CD4-positive, alpha-beta T cell treated with Interleukin-4 for 4 hours (primary cell): ENCODE measurements at places on chromosomes 2 and 18.

DNA sequence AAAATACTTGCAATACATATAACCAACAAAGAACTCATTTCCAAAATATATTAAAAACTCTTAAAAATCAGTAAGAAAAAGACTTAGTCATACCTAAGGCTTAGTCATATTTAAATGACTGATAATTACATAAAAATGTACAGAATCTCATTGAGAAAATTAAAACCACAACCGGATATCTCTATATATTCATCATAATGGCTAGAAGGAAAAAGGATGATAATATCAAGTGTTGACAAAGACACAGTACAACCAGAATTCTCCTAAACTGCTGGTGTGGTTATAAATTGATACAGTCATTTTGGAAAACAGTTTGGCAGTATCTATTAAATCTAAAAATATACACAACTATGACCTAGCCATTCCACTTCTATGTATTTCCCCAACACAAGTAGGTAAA lies 27.1 kb upstream of the IHH start:
- DNase-seq: no peak

- no peak for DNase-seq
These were observed 283.1 kb downstream of the CPS1 start for GRCh38 chr2:210839450-210839849.

GRCh38 chr2:239329972-239330572 lies 70.7 kb downstream of the HDAC4 start:
- DNase-seq: no peak

DNA sequence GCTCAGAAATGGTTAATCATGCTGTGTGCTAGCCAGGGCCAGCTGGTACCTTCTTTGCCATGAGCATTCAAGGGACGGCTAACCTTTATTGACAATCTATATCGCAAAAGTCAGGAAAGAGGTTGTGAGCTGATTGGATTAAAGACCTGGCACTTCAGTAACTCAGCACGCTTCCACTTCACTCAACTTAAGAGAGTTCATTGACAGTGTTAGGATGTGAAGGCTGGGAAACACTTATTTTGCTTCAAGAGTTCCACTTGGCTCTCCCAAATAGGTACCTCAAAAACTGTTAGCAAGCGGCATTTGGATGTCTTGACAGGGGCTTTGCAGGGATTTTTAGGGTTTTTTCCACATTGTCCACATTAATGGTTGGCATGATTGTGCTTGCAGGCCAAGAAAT lies 25.1 kb upstream of the TXNDC2 start:
- DNase-seq: no peak

- DNase-seq: no peak
These were observed 113.1 kb upstream of the SRD5A2 start for GRCh38 chr2:31693882-31694281.

GRCh38 chr2:26982102-26982742 lies 11.8 kb downstream of the MAPRE3 start:
- DNase-seq: no peak

DNA sequence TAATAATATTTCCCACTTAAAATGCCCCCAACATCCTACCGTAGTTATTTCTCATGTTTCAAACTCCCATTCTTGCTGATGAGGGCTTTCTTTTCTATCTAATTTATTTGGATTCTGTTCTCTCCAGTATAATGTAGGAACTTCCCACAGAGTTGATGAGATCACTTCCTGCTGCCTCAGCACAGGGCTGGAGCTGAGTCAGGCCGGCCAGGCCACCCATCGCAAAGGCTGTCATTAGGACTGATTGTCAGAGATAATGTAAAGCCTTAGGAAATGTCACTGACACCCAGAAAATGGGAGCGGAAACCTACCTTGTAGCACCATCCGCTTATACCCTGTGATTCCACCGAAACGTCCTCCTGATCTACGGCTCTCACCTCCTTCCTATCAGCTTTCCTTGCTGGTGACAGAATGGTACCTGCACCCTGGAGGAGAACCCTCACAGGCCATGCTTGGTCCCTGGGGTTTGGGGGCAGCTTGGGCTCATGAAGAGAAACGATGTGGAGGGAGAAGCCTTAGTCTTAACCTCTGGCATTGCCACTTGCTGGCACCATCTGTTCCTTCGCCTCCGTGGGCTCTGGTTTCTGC lies 672.8 kb upstream of the ID2 start:
- DNase-seq: no peak

- DNase-seq: no peak
These were observed 56.0 kb downstream of the DCDC2C start for GRCh38 chr2:3759331-3759730.

GRCh38 chr2:48707466-48707865 lies 48.1 kb downstream of the LHCGR start:
- DNase-seq: no peak

DNA sequence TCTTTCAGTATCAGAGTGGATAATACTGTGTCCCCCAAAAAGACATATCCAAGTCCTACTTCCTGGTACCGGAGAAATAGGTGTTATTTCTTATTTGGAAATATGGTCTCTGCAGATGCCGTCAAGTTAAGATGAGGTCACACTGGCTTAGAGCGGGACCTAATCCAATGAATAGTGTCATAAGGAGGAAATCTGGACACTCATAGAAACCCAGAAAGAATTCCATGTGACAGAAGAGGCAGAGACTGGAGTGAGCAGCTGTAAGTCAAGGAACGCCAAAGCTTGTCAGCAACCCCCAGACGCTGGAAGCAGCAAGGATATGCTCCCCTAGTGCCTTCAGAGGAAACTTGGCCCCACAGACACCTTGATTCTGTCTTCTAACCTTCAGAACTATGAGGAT lies 69.8 kb downstream of the CCBE1 start:
- DNase-seq: no peak

DNA sequence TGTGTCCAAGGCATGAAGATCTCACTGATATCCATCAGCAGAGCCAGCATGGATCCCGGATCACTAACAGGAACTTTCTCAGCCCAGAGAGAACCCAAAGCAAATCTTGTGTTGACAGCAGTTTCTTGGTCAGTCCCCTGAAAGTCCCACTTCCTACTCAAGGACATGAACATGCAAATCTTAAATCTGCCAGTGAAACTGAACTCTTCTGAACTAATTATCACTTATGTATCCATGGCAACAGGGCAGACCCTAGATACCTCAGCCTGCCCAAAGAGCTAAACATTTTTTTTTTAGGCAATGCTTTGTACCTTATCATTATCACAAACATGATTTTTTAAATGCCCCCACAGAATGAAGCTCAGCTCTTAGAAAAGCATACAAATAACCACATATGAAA lies 127.8 kb upstream of the DDX18 start:
- DNase-seq: no peak

- no peak for DNase-seq
These were observed 102.2 kb downstream of the INSIG2 start for GRCh38 chr2:118190474-118190873.

- no peak for DNase-seq
These were observed 925.7 kb downstream of the EPHA4 start for GRCh38 chr2:220646424-220646823.

GRCh38 chr2:32932825-32933755 lies 13.7 kb upstream of the LTBP1 start:
- no peak for DNase-seq

DNA sequence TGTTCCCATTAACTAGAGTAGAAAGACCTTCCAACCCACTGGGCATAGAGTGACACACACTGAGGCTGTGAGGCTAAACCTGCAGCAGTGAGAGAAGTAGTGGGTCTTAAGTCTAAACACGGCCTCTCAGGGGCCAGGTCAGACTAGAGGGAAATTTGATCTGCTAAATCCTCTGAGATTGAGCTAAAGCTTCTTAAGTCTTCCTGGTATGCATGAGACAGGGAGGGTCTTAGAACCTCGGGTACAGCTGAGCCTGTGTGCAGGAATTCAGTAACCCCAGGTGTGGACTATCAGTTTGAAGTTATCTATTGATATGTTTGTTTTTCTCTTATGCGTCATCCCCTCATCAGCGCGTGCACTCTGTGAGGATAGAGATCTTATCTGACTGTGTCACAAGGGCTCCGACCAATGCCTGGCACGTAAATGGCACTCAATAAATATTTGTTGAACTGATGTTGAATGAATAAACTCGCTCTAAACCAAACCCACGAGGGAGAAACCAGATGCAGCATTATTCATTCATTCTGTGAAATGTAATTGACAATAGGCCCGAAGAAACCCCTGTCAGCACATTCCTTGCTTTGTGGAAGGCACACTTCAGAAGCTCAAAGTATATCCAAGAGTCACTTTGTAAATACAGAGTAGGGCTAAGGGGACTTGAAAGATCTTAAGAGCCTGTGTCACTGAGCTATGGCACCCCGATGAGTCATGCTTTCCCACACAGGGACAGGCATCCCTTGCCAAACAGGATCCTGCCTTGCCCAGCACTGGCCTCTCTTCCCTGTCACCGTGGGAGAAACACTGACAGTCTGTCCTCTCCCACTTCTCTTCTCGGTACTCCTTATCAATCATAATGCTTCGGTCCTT lies 21.7 kb upstream of the RAB10 start:
- no peak for DNase-seq

GRCh38 chr2:43116988-43117387 lies 109.4 kb downstream of the ZFP36L2 start:
- no peak for DNase-seq

- peak; percentile 59 for DNase-seq
These were observed 53.9 kb downstream of the PRKRA start for GRCh38 chr2:178397002-178397605.

GRCh38 chr2:144937910-144938709 lies 418.2 kb upstream of the ZEB2 start:
- no peak for DNase-seq

DNA sequence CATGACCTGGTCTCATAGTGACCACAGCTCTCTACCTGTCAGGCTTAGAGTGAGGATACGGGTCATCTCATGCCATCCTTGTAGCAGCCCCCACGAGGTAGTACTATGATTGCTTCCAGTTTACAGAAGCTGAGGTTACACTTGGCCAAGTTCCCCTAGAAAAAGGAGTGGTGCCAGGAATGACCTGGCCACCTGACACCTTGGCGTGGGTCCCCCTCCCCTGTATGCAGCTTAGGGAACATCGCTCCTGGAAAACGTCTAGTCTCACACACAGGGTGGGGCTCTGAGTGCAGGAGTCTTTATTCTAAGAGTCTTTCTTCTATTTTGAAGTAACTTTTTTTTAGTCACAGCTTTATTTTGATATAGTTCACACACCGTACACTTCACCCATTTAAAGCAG lies 14.8 kb downstream of the NPPC start:
- DNase-seq: no peak

GRCh38 chr2:16333681-16334080 lies 332.0 kb downstream of the CYRIA start:
- no peak for DNase-seq

DNA sequence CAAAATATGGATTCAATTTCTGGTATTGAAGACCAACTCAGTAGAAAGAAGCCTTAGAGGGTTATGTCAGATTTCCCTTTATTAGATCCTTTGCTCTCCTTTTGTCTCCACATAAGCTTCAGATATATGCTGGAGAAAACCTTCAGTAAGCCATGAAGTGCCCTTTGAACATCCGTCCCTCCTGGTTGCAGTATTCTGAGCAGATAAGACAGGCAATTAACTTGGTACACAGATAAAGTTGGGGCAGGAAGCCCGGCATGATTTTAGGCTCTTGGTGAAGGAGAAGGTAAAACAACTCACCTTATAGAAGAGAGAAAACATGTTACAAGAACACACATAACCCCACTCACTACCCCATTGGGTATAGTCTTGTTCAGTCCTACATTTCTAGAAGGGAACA lies 76.4 kb downstream of the SRD5A2 start:
- DNase-seq: no peak

GRCh38 chr2:133444465-133444864 lies 123.8 kb downstream of the NCKAP5 start:
- DNase-seq: no peak

DNA sequence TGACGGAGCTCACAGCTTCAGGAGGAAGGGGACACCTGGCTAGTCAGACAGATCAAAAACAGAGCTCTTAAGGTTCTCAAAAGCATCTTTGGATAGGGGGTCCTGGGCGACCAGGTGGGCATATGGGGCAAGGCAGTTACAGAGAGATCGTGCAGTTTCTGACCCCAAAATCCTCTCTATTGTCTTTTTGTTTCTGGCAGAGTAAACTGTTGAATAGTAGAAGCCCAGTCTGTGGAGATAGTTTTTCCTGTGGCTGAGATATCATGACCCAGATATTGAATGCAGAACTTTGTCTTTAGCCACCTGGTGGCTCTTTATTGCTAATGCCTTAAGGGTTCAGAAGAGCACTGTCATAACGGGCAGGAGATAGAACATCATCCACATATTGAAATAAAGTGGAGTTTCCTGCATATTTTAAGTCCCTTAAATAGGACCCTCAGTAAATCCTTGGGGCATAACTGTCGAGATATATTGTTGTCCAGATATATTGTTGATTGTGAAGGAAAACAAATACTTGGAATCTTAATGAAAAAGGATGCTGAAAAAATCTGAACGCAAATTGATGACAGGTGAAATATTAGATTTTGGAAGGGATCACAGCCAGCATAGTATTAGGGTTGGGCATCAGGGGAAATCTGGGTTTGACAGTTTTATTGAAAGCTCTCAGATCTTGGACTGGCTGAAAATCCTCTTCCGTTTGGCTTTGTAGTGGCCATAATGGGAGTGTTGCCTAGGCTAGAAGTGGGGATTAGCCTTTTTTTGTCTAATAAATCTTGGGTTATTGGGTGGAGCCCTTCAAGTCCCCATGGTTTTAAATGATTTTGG lies 14.1 kb upstream of the ZDBF2 start:
- no peak for DNase-seq

DNA sequence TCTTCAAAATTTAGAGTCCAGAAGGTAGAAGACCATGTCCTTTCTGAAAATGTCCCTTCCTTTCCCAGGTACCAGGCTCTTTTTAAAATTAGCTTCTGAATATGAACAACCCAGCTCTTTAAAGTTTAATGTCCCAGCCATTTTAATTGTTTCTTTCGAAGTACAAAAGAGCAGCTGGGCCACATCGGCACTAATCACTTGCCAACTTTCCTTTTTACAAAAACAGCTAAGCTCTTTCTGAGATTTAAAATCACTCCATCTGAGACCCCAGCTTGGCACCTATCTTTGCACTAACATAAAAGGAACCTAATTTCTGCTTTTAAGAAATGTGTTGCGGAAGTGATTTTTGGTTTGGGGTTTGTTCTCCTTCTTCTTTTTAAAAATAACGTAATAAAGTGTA lies 2.6 kb downstream of the BOD1L2 start:
- DNase-seq: no peak

DNA sequence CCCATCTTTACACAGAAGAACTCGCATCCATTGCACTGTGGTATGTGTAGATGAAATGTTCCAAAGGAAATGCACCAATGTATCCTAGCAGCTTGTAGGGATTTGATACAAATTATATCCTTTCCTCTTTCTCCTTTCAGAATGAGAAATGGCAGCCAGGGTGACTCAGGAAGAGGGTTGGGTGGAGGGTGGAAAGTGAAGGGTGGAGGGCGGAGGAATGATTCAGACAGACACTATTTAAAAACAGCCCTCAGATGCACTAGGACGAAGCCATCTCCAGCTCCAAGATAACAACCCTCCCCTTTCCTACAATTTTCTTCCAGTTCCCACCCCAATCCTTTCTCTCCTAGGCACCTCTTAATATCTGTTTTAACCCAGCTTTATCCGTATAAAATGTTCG lies 96.2 kb upstream of the STK39 start:
- no peak for DNase-seq

- peak; percentile 15 for DNase-seq
These were observed 32.7 kb upstream of the ABCA12 start for GRCh38 chr2:215171151-215171550.

- DNase-seq: no peak
These were observed 9.3 kb downstream of the IL1F10 start for GRCh38 chr2:113076954-113077669.

GRCh38 chr2:61158356-61158955 lies 3.5 kb upstream of the C2orf74 start:
- no peak for DNase-seq
